Stimulated activated naive CD8-positive, alpha-beta T cell treated with anti-CD3 and anti-CD28 coated beads, Interleukin-15, Interleukin-2, amounts not matched to agents 100 U/mL and 50 U/mL, for 24 hours (primary cell): ENCODE measurements at places on chromosomes 5 and 9.

GRCh38 chr5:129698661-129699060 lies 49.2 kb upstream of the MINAR2 start:
- no peak for DNase-seq

DNA sequence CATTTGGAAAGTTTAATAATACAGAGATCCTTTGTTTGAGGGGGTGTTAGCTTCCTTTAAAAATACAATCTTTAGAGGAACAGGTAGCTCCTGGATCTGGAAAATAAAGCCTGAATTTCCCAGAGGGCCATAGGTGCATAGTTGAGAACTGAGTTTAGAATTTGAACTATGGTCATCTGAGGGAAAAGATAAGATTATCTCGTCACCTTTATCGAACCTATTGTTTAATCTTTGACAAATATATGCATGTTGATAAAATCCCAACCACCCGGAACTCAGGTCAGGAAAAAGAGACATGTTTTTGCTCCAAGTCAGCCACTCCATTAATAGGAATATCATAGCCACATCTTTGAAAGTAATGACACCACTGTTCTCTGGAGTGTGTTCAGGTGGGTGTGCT lies 91.7 kb upstream of the FAM169A start:
- no peak for DNase-seq

- no peak for DNase-seq
Measured at GRCh38 chr5:158837908-158838307, 261.8 kb downstream of the EBF1 start.

GRCh38 chr9:2385746-2386145 lies 235.8 kb upstream of the VLDLR start:
- DNase-seq: no peak
